ENCODE measurements at places on chromosomes 7 and 10.

GRCh38 chr10:71004176-71005075, 116.1 kb upstream of the PCBD1 start:
- no peak for DNase-seq

DNA sequence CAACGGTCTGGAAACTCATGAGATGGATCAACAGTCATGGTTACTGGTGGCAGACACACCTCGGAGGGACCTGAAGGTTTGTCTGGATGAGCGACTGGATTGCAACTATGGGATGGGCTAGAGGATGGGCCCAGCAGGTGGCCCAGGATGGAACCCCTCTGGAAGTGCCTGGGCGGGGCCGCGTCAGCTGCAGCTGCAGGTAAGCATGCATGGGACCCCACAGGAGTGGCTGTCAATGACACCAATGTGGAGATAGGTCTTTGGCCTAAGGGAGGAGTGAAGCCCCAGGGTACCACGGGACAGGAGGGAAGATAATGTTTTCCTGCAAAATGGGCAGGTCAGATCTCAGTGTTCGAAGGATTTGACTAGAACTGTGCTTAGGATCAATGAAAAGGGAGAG, 103.4 kb downstream of the LANCL2 start:
- no peak for DNase-seq

DNA sequence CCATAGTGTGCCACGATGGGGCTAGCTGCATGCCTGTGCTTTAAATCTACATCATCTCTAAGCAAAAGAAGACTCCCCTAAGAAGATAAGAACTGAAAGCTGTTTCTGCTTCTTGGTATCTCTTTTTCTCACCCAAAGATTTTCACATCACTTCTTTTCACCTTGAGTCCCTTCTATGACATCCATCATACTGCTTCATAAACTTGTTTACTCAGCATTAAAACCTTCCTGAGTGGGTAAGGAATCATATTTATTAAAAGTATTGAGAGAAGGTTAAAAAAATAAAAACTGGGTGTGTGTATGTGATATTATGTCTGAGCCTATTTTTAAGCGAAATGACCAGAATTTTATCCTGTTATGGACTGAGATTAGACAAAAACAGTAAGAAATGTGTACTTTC, 150.3 kb downstream of the HPSE2 start:
- no peak for DNase-seq

DNA sequence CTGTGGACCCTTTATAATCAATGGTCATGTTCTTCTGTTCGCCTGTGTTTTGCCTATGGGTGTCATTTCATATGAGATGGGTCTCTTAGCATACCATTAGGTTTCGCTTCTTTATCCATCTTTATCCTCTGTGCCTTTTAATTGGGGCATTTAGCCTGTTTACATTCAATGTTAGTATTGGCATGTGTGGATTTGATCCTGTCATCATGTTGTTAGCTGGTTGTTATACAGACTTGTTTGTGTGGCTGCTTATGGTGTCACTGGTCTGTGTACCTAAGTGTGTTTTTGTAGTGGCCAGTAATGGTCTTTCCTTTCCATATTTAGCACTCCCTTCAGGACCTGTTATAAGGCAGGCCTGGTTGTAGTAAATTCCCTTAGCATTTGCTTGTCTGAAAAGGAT, 90.3 kb downstream of the MYO3A start:
- no peak for DNase-seq

DNA sequence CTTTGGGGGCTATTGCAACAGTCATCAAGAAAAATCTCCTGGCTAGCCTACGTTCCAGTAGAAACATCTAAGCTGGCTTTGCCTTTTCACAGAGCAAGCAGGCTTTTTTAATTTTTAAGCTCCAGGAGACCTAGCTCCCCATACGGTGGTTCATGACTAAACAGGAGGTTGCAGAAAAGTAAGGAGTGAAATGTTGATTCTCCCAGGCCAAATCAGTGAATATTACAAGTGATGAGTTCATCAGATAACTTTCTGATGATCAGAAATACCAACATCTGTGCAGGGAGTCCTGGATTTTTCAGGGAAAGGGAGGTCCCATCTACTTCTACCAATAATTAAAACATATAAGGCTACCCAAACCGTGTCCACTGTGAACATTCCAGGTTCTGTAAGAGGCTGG, 477.3 kb upstream of the CELF2 start:
- DNase-seq = no peak

GRCh38 chr10:107546284-107546683, 381.8 kb upstream of the SORCS1 start:
- DNase-seq = no peak
